Fibroblast of skin of left biceps (primary cell): ENCODE measurements at places on chromosomes 5 and 9.

DNA sequence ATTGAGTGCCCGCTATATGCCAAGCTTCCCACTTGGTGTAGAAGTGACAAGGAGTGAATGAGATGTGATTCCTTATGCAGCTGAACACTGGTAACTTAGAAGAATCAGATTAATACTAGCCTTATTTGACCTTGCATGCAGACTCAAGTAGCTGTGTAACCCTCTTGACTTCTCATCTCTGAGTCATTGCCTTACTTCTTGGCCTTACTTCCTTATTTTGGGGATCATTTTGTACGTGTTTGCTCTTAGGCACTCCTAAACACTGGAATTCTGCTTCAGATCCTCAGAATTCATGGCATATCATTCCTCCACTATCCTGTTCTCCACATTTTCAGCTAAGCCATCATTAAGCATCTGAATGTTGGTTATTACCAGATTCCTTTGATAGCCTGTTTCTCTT, 948.9 kb upstream of the ARRDC3 start:
- DNase-seq: no peak

GRCh38 chr5:131661933-131662332, 26.9 kb upstream of the RAPGEF6 start:
- no peak for DNase-seq

GRCh38 chr9:79362100-79363081, 209.4 kb upstream of the TLE4 start:
- no peak for DNase-seq

GRCh38 chr5:60323596-60323995, 376.4 kb downstream of the DEPDC1B start:
- DNase-seq: no peak

GRCh38 chr5:139699351-139699750, 51.2 kb downstream of the CXXC5 start:
- no peak for DNase-seq

GRCh38 chr9:86322973-86323644, 31.1 kb downstream of the TUT7 start:
- DNase-seq: no peak

DNA sequence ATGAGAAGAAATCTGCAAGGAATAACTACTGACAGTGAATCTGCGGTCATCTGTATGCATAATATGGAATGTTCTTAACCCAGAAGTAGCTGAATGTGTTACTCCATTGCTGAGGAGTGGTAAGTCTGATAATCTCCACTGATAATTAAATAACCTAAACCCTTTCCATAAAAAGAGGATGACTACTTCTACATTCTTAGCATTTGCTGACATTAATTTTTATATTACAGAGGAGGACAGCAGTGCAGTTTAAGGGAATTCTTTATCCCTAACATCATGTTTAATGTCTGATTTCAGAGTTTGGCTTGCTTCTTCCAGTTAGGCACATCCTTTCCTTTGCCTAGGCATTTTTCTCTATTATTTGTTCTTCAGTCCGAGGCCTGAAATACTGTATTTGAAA, 52.2 kb downstream of the CDC42SE2 start:
- no peak for DNase-seq

GRCh38 chr9:120767451-120767850, 25.8 kb downstream of the FBXW2 start:
- DNase-seq: no peak

- DNase-seq: no peak
Observed at GRCh38 chr9:112848316-112849151, 42.1 kb downstream of the SLC46A2 start.

DNA sequence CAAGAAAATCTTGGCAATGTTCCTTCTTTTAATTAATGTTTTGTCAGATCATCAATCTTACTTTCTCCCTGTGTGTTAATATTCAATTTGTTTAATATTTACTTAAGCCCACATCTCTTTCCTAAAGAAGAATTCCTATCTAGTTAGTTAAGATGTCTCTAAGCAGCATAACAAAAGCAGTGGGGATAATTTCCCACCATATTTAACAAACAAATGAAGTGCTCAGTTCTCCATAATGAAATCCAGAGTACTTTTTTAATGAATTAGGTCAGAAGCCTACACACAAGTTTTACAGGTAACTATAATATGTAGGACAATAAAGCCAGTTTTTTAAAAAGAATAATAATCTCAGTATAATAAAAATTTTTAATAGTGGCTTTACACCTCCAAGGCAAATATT, 1918.8 kb downstream of the EFNA5 start:
- DNase-seq: no peak

DNA sequence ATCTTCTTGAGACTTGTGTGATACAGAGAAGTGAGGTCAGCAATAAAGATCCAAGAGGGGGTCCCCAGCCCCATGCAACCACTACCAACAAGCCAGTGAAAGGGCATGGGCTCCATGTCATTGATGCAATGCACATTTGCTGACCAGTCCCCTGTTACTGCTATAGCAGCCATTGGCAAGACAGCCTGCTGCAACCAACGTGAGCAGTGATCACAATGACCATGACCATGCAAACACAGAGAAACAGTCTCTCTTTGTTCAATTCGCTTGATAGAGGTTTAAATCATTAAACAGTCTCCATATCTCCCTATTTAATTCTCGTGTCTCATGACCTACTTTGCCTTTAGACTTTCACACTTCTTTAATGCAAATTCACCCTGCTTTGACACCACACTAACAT, 30.0 kb upstream of the FOXB2 start:
- no peak for DNase-seq

- no peak for DNase-seq
Observed at GRCh38 chr5:154358516-154359220, 87.1 kb upstream of the SAP30L start.

DNA sequence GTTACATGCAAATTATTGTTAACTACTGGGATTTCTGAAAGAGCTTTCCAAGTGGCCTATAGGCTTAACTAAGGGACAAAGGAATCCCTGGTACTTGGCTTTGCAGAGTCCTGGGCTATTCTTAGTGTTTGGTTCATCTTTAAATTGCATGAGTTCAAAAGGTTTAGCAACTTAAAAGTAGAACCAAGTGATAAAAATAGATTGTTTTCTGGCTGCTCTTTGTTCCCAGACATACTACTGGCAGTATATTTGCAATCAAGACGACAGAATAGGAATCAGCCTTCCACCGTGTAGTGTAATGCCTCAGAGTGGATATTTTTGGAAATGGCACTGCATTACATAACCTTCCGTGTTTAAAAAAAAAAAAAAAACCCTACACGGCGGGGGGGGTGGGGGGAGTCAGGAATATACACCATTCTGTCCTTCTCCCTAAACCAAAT, 1.0 kb downstream of the NREP start:
- no peak for DNase-seq

- DNase-seq: peak; percentile 77
Observed at GRCh38 chr5:112160652-112161391, 258.3 kb downstream of the EPB41L4A start.

- DNase-seq: no peak
Observed at GRCh38 chr9:93965830-93966577, 10.8 kb upstream of the BARX1 start.

DNA sequence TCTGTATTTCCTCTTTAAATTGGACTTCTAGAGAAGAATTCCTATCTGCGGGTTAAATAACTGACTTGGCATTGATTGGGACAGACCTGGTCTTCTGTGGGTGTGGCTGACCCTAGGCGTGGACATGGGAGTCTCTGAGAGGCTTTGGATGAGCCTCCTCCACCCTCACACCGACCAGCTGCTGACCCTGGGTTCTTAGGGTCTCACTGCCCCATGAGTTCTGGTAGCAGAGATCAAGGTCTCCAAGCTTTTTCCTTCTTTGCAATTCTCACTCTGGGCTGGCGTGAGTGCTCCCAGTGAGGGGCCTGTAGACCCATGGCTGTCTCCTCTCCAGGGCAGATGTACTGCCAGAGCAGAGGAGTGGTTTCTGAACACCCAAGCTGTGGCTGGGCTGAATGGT, 41.6 kb upstream of the PITX1 start:
- no peak for DNase-seq

DNA sequence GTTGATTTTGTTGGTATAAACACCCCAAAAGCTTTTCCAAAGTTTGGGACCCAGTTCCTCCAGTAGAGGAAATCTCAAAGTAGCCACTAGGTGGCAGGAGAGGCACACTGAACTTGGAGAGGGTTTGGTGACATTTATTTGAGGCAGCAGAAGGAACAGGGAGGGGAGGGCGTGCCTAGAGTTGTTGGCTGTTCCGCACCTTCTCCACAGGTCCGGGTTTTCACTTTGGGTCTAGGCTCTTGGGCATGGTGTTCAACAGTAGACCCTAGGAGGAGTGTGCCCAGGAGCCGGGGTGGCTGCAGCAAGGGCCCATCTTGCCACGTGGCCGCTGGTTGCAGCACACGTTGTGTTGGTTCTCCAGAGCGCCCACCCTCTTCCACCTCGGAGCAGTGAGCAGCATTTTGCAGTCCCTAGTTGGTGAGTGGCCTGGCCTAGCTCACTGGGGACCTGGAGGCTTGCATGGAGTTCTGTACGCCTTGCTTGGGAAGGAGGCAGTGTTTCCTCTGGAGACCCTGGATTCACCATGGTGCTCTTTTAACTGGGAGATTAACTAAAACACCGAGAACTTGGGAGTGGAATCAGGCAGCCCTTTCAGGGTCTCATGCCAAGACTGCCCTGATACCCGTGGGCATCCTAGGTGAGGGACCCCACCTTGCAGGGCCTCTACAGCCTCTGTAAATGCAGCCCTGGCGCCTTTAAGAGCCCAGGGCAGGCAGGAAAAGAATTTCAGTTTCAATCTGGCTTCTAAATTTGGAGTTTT, 28.2 kb downstream of the PTPA start:
- no peak for DNase-seq

DNA sequence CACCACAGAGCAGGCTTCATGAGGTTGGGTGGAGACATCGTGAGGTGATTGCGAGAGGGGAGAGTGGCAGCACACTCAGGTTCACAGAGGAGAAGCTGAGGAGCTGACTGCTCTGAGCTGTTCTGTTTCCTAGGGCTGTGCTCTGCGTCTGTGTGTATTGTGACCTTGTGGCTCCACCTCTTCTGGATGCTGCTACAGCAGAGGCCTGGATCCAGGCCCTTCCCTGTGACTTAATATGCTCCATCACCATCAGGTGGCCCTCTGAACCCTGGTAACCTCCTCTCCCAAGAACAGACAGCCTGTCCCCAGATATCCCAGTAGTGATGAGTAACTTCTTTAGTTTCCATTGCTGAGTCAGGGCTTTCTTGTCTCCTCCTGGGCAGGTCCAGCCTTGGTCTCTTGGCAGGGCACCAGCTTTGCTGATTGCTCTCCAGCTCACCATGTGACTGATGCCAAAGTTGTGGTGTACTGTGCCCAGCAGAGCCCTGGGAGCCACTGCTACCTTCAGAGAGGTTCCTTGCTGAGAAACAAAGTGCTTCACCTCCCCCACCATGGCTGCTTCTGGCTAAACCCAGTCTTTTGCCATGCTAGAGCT, 212.8 kb upstream of the CHD1 start:
- DNase-seq: no peak

DNA sequence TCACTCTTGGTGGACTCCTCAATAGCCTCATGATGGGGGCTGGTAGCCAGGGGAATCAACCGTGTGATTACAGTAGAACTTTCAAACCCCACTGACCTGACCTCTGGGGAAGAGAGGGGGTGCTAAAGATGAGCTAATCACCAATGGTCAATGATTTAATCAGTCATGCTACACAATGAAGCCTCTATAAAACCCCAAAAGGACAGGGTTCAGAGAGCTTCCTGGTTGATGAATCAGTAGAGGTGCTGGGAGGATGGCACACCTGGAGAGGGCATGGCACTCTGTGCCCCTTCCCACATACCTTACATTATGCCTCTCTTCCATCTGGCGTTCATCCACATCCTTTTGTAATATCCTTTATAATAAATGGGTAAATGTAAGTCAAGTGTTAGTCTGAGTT, 8.9 kb upstream of the SH3TC2 start:
- no peak for DNase-seq

GRCh38 chr9:120944434-120944843, 17.8 kb upstream of the TRAF1 start:
- DNase-seq: no peak

GRCh38 chr5:136143312-136143711, 10.7 kb downstream of the SMAD5 start:
- no peak for DNase-seq

- no peak for DNase-seq
Observed at GRCh38 chr9:92408747-92409478, 4.5 kb upstream of the OGN start.
